Muscle of back (tissue), 13 donors: ENCODE measurements at places on chromosomes 16 and 17. TPM values are rescaled to one million over a fixed set of nuclear protein-coding genes. Genes with fewer than 3 reads are reported as not detected.

Gene ATP2A3
- 4.4 TPM for polyA plus RNA-seq

- DNase-seq: no peak
Observed at GRCh38 chr17:74959826-74960515, 12.6 kb downstream of the HID1 start.

DNA sequence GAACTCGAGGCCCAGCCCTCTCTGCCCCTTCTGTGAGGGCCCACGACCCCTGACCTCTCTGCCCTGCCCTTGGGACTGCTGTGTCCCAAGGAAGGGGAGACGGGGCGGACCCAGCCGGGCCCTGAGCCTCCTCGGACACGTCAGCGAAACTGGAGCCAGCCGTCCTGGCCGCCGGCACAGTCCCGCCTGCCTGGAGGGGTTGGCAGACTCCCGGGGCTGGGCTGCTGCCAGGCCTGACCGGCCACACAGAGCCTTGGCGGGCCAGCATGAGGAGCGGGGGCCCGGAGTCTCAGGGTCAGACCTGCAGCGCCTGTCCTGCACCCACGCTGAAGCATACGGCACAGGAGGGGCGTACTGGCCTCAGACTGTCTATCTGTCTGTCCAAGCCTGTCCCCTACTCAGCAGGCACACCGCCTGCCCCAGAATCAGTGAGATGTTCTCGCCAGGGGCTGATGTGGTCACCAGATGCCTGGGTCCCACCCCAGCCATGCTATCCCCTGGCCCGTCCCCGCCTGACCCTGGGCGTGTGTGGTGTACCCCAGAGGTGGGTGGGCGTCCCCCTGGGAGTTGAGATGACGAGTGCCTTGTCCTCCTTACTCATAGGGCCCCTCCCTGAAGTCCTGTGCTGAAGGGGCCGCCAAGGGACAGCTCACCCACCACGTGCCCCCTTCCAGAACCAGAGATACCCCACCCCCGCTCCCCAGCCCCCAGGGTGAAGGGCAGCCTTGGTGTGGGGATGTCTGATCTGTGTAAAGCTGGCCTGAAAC lies 4.7 kb downstream of the VASN start:
- DNase-seq: peak; percentile 90

GRCh38 chr17:8019665-8020650 lies 17.5 kb downstream of the GUCY2D start:
- no peak for DNase-seq

- no peak for DNase-seq
Observed at GRCh38 chr17:46810837-46811236, 7.7 kb downstream of the WNT3 start.

DNA sequence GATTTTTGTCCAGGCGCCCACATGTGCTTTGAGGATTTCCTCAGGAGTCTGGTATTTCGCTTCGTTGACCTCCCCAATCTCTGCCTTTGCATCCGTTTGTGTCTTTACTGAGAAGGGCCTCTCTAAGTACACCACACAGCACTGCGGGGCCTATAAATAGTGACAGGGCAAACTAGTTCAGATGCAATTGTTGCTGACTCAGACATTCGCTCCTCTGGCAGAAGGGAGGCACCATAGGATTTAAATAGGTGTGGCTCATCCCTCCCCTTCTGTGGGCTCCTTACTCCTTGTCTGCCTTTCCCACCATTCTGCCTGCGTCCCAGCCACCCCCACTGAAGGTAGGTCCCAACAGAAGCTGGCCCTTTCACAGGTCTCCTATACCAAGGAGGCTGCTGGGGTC lies 192.3 kb downstream of the SHISA9 start:
- no peak for DNase-seq

Gene MEOX1
- polyA plus RNA-seq: 10.0 TPM

Gene PDK2
- polyA plus RNA-seq: 56.9 TPM

- no peak for DNase-seq
Observed at GRCh38 chr17:38568845-38569510, 36.8 kb downstream of the SRCIN1 start.

Gene KRT24
- not detected for polyA plus RNA-seq

- no peak for DNase-seq
Observed at GRCh38 chr16:89616623-89617022, 3.2 kb downstream of the DPEP1 start.

Gene CETP
- 5.3 TPM for polyA plus RNA-seq

DNA sequence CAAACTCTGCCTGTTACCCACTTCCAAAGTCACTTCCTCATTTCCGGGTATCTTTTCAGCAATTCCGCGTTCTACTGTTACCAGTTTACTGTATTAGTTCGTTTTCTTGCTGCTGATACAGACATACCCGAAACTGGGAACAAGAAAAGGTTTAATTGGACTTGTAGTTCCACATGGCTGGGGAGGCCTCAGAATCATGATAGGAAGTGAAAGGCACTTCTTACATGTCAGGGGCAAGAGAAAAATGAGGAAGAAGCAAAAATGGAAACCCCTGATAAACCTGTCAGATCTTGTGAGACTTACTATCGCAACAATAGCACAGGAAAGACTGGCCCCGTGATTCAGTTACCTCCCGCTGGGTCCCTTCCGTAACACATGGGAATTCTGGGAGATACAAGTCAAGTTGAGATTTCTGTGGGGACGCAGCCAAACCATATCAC lies 30.9 kb downstream of the PAFAH1B1 start:
- no peak for DNase-seq

Gene SERPINF2
- polyA plus RNA-seq: 0.35 TPM

GRCh38 chr17:56824503-56824902 lies 9.2 kb downstream of the C17orf67 start:
- no peak for DNase-seq

DNA sequence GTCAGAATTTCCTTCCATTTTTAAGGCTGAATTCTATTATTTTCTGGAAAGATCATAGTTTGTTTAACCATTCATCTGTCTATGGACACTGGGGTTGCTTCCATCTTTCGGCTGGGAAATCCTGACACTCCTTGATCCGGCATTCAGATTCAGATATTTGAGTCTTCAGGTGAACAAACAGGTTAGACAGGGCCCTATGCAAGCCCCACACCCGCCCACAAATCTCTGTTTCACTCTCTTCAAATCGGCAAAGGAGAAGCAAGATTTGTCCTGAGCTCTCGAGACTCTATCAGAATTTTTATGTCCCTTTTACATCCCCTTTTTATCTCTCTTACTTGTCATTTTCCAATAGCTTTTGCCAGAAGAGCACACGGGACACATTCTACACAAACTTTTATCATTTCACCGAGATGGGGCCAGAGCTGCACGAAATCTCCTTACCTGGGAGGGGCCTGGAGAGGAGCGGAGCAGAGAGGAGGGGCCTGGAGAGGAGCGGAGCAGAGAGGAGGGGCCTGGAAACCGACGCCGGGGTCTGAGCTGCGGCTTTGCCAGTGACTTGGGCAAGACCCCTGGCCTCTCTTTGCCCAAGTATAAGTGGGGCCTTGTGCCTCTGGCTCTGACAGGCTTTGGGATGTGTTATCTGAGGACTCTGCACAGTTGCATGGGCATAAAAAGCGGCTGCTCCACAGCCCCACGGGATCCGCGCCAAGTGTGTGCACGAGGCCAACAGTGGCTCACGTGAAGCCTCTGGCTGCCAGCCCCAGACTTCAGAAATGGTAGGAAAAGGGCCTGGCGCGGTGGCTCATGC lies 54.3 kb upstream of the RBFOX3 start:
- DNase-seq: peak; percentile 77

GRCh38 chr17:77488531-77489238 lies 347.9 kb downstream of the SEC14L1 start:
- DNase-seq: no peak

Gene CNGB1
- polyA plus RNA-seq: not detected

DNA sequence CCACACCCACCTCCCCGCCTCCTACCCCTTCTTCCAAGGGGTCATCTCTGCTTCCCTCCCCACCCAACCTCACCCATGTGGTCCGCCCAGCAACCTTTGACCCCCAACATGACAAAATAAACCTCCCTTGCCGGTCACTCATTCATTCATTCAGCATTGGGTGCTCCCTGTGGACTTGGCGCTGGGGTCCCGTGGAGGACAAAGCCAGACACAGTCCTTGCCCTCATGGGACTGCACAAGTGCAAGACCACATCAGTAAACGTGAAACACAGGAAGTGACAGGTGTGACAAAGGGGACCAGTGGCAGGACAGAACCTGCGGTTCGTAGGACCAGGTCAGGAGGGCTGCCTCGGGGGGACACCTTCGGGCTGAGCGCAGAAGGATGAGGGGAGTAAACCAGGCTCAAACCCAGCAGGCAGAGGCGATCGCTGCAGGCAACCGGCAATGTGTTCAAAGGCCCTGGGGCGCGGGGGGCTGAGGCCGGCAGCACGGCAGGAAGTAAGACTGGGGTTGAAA lies 185.4 kb downstream of the SEC14L1 start:
- DNase-seq: no peak

Gene KRTAP4-9
- not detected for polyA plus RNA-seq

Gene FBXL16
- polyA plus RNA-seq: 0.36 TPM

- DNase-seq: peak; percentile 29
Observed at GRCh38 chr17:75876190-75876937, 2.0 kb downstream of the TRIM47 start.

DNA sequence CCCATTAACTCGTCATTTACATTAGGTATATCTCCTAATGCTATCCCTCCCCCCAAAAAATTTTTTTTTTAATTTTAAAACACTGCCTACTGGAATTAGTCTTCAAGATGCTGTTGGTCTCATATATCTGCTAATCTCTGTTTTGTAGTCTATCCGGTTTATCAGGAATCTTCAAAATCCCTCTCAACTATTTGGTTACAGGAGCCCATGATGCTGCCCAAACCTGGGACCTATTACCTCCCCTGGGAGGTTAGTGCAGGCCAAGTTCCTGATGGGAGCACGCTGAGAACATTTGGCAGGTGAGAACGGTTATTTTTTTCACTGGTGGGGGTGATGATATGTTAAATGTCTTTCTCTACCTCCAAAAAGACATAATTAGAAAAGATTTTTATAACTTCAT lies 6.9 kb downstream of the TEN1 start:
- DNase-seq: no peak

- DNase-seq: no peak
Observed at GRCh38 chr17:60914078-60914477, 236.4 kb downstream of the BCAS3 start.

DNA sequence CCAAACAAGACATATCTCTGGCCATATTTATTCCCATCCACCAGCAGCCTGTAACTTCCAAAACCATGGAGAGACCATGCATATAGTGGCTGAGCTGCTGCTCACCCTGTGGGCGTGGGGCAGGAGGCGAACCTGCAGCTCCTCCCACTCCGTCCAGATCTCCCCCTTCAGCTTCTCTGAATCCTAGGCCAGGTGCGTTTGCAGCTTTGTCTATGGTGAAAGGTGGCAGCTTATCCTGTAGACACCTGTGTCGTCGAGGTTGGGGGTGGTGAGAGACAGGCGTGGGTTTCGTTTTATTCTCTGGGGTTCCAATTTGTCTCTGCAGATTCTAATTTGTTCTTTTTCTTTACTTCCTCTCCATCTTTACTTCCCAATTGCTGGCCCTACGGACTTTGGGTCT lies 9.7 kb upstream of the ANKS4B start:
- DNase-seq: no peak

GRCh38 chr17:73042809-73043685 lies 49.4 kb downstream of the SLC39A11 start:
- no peak for DNase-seq

DNA sequence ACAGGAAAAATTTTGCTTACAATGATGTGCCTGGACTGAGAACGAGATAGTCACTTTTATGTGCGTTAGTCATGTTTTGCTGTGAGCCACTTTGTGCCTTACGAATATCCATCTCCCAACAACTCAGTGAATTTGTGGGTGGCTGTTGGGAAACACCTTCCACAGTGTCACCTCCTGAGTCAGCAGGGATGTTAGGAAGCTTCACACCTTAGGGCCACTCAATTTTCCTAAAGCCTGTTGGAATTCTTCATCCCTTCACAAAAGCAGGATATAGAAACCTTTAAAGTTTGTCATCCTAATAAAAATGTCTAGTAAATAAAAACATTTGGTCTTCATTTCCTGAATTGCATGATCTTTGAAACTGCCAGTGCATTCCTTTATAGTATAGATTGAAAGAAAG lies 4.3 kb upstream of the KRTAP3-1 start:
- DNase-seq: no peak

DNA sequence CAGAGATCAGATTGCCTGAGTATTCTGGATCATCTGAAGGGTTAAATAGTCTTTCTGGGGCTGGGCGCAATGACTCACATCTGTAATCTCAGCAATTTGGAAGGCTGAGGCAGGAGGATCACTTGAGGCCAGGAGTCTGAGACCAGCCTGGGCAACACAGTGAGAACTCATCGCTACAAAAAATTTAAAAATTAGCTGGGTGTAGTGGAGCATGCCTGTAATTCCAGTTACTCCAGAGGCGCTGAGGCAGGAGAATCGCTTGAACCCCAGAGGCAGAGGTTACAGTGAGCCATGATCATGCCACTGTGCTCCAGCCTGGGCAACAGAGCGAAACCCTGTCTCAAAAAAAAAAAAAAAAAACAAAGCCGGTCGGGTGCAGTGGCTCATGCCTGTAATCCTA lies 15.7 kb downstream of the MVP start:
- DNase-seq: no peak

GRCh38 chr16:2451851-2452320 lies 8.0 kb upstream of the TEDC2 start:
- no peak for DNase-seq

Gene TRIM65
- 13.6 TPM for polyA plus RNA-seq

Gene RAB37
- polyA plus RNA-seq: 1.5 TPM

Gene KRTAP1-1
- polyA plus RNA-seq: not detected

DNA sequence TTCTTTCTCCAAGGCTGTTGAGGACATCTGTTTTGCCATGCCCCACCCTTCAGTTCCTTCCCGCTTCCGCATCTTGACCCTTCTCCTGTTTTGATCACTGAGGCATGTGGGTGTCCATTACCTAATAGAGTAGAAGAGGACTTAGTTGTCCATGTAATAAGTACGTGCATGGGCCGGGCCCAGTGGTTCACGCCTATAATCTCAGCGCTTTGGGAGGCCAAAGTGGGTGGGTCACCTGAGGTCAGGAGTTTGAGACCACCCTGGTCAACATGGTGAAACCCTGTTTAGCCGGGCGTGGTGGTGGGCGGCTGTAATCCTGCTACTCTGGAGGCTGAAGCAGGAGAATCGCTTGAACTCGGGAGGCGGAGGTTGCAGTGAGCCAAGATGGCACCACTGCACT lies 637.8 kb upstream of the EEF2KMT start:
- DNase-seq: no peak

DNA sequence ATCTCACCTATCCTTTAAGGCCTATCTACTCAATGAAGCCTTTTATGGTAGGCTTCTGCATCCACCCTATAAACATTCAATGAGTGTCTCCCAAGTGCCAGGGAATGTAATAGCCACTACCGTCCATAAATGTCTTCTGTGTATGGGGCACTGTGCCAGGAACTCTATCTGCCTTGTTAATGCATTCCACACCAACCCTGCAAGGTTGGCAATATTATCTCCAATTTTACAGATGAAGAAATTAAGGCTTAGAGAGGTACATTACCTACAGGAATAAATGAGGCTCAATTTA lies 20.0 kb downstream of the MAP3K14 start:
- no peak for DNase-seq

- no peak for DNase-seq
Observed at GRCh38 chr16:67571981-67572431, 9.7 kb downstream of the CTCF start.

GRCh38 chr16:65621640-65622039 lies 499.8 kb upstream of the CDH11 start:
- no peak for DNase-seq
